ENCODE measurements at places on chromosomes 5 and 9.

DNA sequence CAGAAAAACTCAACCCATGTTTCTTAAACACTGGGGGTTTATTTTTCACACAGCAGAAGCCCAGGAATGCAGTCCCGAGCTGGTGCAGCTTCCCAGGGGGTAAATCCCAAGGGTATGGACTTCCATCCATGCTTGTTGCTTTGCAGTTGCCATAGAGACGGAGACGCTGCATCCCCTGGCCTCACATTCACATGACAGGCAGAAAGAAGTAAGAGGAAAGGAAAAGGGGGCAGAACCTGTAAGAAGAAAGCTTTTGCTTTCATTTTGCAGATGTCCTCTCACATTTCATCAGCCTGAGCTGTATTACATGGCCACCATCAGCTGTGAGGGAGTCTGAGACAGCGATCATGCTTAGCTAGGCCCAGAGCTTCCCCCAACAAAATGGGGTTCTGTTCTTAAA is 321.0 kb downstream of the AGTPBP1 start:
- no peak for DNase-seq

GRCh38 chr9:20382460-20383071 is 239.7 kb downstream of the MLLT3 start:
- DNase-seq, result no peak

DNA sequence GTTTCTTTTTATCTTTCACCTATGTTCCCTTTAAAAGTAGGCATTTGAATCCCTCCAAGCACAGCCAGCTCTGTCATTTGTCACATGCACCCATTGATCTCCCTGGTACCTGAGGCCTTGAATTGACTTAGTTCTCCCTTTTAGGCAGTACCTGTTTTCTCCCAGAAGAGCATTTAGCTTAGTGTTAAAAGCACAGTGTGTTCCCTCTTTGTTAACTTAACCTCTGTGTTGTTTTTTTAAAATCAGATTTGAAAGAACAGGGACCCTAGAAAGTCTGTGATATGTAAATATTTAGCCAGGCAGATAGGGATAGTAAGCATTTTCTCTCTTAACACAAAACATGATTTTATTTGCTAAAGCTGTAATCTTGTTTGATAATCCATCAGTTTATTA is 113.8 kb upstream of the SPATA31D4 start:
- no peak for DNase-seq

DNA sequence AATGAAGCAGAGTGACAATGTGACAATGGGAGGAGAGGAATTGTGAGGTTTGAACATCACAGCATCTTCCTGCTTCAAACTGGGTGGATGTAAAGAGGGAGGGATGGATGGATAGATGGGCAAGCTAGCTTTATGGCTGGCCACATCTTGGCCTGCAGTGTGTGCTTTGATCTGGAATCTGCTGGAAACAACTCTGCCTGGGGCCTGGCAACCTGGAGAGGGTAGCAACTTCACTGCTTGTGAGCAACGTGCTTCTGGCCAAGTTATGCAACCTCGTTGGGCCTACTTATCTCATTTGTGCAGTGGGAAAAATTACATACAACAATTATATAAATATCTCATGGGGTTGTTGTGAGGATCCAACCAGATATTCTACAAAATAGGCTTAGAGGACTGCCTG is 5.3 kb downstream of the IL9 start:
- no peak for DNase-seq

All from posterior cingulate gyrus (tissue), 11 donors.